ENCODE measurements at places on chromosomes 7 and 10.

DNA sequence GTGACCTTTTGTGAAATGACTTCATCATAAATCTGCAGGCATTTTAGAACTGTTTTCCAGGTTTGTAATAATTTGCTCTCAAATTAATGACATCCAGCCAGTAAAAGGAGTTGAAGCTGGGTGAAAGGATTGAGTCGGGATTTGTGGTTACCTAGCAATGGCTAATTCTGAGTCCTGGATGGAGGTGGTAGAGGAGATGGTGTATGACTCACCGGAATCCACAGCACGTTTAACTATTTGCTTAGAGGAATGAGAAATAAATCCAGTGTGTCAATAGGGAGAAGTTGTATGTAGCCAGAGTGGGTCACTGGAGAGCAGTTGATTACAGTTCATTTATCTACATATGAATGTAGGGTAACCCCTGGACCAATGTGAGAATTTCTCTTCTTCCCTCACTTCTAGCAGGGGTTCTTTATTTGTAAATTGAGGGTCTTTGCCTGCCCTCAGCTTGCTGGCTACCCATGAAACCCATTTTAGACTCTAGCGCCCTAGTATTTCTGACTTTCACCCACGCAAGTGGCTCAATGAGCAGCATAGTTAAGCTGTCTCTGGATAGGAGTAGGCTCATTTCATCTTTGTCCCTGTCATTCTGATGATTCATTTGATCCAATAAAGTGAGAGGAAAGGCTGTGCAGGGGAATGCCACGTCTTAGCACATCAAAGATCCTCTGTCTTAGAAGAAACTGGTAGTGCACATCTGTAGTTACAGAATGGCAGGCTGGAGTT, 547.8 kb downstream of the SORCS3 start:
- DNase-seq, result no peak

- DNase-seq, result no peak
Measured at GRCh38 chr10:34647875-34648865, 166.9 kb downstream of the PARD3 start.

GRCh38 chr7:75650062-75650461, 88.7 kb downstream of the HIP1 start:
- no peak for DNase-seq

GRCh38 chr10:116866987-116867595, 17.8 kb downstream of the ENO4 start:
- no peak for DNase-seq

DNA sequence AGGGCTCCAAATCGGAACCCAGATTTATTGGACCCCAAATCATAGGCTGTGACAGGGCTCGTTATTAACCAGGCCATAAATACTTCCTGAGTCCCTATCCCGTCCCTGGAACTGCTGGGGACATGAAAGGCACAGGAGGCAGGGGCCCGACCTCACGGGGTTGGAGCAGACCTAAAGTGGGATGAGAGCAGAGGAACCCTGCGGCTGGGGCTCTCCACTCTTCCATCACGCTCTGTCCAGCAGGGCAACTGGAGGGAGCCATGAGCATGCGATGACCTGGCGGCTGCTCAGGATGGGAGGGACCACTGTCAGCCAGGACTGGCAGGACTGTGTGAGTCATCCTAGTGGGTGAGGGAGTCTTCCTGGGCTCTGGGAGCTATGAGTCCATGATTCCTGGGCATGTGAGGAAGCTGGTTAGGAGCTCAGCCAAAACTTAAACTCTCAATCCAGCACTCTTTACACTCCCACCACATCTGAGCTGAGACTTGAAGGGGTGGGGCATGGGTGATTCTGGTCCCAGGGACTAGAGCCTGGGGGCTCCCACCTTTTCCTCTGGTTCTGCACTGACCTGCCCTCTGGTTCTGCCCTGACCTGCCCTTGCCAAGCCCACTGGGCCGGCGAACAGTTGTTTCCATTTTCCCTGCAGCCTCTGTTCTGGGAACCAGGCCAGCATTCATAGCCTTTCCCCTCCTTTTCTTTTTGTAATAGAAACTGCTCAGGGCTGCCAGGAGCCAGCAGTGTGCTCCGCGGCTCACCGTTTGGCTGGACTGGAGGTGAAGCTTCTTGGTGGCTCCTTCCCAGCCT, 47.1 kb downstream of the SYPL1 start:
- DNase-seq, result no peak

DNA sequence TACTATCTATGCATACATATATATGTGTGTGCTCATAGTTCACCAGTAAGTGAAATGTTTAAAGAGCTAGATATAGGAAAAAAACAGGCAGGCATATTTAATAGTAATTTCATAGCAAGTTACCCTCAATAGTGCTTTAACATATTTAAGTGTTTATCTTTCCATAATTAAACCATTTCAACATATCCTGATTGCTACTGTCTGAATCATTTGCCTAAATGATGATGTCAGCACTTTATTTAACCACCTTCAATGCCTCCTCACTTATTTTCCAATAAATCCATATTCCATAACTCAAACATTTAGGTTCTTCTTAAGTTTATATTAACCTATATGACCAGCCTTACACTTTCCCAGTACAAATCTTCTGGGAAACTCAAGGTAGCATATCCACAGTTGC, 601.1 kb downstream of the ARL4A start:
- DNase-seq, result no peak

DNA sequence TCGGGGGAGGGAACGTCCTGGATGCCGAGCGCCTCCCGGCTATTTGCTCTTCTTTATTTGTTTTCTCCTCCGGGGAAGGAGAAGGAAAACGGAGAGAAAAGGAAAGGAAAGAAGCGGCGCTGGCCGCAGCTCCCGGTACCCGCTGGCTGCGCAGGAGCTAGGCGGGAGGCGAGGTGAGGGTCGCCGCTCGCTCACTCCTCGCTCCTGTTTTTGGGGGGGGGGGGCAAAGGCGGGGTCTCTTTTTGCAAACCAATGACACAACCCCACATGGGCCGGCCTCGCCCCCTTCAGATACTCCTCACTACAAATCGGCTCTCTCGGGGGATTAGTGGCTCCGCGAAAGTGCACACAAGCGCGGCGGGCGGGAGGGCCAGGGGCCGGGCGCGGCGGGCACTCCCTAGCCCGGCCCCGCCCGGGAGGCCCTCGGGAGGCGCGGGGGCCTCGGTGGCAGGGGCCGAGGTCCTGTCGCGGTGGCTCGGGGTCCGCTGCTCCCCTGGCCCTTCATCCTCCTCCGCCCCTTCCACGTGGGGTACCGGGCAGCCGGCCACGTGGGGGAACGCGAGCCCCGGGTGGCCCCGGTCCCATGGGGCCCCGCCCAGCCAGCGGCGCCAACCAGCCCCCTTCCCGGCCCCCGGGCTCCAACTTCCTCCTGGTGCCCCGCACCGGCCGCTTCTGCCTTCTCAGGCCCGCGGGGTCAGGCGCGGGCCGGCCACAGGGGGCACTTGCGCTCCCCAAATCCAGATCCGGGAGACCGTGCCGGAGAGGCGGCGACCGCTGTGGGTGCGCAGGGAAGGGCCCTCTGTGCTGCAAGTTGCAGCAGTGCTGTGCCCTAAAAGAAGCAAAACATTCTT, 718 bp upstream of the CTBP2 start:
- peak; percentile 15 for DNase-seq

GRCh38 chr7:115822380-115822779, 208.2 kb downstream of the TFEC start:
- DNase-seq, result no peak

DNA sequence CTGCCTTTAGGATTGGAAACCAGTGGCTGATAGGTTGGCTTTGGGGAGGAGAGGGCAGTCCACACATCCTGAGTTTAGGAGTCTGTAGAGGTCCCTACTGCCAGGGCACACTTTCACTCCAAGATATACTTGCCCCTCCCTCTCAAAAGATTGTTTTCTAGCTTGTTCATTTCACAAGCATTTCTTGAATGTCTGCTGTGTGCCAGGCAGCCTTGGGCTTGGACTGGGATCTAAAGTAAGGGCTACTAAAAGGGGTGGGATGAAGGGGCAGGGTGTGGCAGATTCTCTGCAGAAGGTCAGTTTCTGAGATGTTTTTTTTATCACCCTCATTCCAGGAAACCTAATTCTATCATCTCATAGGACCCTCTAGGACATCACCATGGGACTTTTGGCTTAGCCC, 272.4 kb downstream of the SKAP2 start:
- DNase-seq, result no peak

DNA sequence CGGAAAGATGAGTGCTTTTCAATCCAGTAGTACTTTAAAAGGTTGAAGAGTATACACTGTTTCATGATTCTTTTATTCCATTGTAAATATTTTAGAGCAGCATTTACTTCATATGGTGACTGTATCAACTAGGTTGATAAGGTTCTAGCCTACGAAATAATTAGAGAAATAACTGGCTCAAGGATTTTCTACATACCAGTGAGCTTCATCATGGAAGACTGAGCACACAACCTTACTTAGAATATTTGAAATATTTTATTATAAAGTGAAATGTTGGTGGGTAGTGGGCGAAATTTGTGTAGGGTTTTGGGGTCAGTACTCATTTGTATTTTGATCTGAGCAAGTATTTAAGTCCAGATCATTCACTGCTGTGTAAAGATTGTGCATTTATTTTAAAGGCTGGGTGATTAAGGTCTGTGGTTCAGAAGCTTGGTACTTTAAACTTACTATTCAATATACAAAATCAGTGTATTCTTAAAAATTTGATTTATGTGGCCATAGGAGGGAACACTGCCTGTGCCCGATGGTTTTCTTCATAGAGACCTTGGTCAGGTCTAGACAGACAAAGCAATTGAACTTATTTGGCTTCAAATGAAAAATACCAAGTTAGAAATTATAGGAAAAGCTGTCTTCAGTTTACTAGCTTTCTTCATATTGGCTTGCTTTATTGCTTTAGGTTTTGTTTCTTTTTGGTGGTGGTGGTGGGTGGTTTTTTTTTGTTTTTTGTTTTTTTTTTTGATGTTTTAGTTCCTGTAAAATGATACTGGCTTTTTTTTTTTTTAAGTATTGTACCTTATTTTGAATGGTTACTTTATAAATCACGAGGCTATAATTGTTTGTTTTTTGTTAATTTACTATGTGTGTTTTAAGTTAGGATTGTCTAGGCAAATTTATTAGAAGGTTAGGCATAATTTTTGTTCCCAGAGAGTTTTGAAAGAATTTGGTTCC, 3.0 kb downstream of the KMT2E start:
- DNase-seq, result no peak

GRCh38 chr7:90788052-90788451, 191.9 kb downstream of the CDK14 start:
- DNase-seq, result no peak
